ENCODE measurements at places on chromosomes 12 and 14.
A peak's percentile ranks its signal among the peaks of the same experiment; 100 is the strongest.

GRCh38 chr14:97414718-97415098 is 617.5 kb downstream of the VRK1 start:
- no peak for DNase-seq

DNA sequence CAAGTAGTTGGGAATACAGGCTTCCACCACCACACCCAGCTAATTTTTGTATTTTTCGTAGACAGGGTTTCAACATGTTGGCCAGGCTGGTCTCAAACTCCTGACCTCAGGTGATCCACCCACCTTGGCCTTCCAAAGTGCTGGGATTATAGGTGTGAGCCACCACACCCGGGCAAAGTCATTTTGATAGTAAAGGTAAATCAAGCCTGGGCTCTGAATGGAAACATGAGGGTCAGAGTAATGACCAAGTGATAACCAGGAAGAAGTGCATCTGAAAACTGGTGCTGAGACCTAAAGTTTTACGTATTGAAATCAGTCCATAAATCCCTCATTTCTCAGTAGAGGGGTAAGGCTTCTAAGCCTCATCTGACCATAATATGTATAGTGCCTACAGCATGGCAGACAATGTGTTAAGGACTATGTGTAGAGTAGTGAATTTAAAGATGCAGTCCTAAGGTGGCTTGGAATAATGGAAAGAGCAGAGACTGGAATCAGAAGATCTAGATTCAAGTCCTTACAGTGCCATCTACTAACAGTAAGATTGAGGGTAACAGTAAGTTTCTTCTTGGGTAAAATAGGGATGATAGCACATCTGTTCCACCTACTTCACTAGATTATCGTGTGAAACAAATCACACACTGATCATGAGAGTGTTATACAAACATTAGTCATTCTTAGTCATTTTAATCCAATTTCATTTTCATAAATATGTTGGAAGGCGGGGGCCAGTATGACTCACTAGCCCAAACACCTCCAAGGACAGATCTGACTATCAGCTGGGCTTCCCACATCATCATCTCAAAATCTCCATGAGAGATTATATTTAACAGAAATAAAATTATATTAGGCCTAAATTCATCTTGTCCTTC is 11.2 kb downstream of the MAP4K5 start:
- no peak for DNase-seq

GRCh38 chr12:110249105-110249504 is 31.9 kb upstream of the ATP2A2 start:
- no peak for DNase-seq

GRCh38 chr14:22854963-22855724 is 16.4 kb upstream of the LRP10 start:
- DNase-seq: no peak

GRCh38 chr12:46522071-46522470 is 149.5 kb upstream of the SLC38A2 start:
- DNase-seq: peak; percentile 50

- no peak for DNase-seq
Measured at GRCh38 chr14:76250302-76250701, 98.6 kb downstream of the GPATCH2L start.

GRCh38 chr14:47328376-47328775 is 347.0 kb downstream of the MDGA2 start:
- no peak for DNase-seq

GRCh38 chr12:106282457-106283097 is 20.0 kb upstream of the TCP11L2 start:
- DNase-seq: no peak

- DNase-seq: no peak
Measured at GRCh38 chr14:75170772-75171171, 5.6 kb downstream of the TMED10 start.

- no peak for DNase-seq
Measured at GRCh38 chr12:108724054-108724889, 7.0 kb downstream of the CORO1C start.

GRCh38 chr12:24754690-24755638 is 193.9 kb downstream of the BCAT1 start:
- peak; percentile 66 for DNase-seq

DNA sequence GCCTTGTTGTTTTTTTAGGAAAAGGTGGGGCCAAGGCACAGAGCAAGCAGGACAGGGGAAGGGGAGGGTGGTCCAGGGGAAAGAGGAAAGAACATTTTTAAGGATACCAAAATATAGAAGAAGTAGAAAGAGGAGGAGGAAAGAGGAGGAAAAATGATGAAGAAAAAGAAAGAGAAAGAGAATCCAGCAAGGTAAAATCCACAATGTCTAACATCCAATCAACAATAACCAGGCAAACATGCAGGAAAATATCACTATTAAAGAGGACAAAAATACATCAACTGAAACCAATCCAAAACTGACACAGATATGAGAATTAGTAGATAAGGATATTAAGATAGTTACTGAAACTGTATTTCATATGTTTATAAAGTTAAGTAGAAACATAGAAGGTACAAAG is 7.0 kb upstream of the TMEM120B start:
- no peak for DNase-seq

- DNase-seq: no peak
Measured at GRCh38 chr14:58961045-58961731, 227.3 kb upstream of the DAAM1 start.

DNA sequence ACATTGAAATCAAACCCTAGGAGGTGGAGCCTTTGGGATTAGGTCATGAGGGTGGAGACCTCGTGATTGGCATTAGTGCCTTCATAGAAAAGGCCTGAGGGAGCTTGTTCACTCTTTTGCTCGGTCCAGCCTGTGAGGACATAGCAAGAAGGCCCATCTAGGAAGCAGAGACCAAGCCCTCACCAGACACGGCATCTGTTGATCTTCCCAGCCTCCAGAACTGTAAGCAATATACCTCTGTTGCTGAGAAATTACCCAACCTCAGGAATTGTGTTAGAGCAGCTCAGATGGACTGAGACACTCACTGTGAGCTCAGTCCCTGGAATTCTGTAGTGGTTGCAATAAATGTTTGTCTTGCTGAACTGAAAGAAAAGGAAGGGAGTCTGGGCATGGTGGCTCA is 116.2 kb upstream of the MAP1LC3B2 start:
- no peak for DNase-seq

- DNase-seq: no peak
Measured at GRCh38 chr12:57460468-57460784, 841 bp downstream of the GLI1 start.

- no peak for DNase-seq
Measured at GRCh38 chr12:127570793-127571360, 696.1 kb upstream of the TMEM132C start.

GRCh38 chr12:95118788-95119179 is 45.4 kb upstream of the NR2C1 start:
- no peak for DNase-seq

- no peak for DNase-seq
Measured at GRCh38 chr12:9706086-9706685, 26.7 kb downstream of the CLECL1 start.

DNA sequence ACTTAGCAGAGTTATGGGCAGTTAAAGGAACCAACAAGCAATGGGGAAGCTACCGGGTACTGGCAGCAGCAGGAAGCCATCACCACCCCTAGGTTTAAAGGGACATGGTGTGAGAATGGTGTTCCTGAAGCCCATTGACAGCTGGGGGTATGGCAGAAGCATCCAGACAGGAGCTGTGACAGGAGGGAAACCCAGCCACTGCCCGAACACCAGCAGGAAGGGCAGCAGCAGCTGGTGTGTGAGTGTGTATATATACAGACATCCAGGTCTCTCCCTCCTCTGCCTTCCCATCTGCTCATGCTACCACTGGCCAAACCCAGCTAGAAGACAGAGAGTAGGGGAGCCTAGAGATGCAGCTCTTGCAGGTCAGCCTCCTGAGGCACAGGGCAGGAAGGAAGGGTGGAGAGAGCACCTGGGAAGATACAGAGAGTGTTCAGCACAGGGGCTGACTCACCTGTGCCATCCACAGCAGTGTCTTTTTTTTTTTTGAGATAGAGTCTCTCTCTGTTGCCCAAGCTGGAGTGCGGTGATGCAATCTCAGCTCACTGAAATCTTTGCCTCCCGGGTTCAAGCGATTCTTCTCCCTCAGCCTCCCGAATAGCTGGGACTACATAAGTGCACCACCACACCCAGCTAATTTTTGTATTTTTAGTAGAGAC is 9.2 kb upstream of the ADCK1 start:
- no peak for DNase-seq

DNA sequence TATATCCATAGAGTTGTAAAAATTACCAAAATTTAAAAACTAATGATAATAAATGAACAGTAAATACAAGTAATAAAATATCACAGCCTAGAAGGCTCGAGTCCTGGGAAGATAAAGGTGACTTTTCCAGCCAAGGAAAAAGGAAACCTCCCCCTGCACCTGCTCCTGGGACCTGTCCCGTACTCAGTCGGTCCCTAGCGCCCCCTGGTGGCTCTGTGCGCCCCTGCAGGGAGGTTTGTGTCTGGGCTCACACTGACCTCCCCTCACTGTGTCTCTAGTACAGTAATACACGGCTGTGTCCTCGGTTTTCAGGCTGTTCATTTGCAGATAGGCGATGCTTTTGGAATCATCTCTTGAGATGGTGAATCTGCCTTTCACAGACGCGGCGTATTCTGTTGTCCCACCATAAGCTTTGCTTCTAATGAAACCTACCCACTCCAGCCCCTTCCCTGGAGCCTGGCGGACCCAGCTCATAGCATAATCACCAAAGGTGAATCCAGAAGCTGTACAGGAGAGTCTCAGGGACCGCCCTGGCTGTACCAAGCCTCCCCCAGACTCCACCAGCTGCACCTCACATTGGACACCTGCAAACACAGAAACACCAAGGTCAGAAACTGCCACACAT is 1030.4 kb downstream of the TMEM121 start:
- DNase-seq: no peak

GRCh38 chr12:10967409-10967808 is 19.3 kb downstream of the TAS2R50 start:
- peak; percentile 69 for DNase-seq

DNA sequence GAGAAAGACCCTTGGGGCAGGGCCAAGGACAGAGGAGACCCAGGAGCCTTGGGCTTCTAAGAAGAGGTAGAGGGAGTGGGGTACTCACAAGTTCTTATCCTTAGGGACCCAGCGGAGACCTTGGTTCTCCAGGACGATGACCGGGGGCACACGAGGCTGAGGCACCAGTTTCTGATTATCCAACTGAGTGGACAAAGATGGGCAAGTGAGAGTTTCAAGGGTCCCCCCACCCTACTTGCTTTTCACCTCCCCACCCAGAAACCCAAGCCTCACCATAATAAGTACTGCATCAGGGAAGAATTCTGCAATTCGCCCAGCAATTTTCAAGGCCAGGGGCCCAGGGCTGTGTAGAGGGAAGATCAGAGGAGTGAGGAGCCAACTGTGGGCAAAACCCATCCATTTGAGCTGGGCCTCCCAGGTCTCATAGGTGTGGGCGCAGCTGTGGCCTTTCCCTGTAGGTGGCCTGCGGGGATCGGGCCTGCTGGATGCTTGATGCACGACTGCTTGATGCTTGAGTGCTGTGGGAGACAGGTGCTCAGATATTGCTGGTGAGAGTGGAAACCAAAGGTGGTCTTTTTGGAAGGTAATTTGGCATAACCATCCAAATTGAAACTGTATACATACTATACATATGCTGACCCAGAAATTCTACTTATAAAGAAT is 2.0 kb downstream of the EMC9 start:
- DNase-seq: no peak

- DNase-seq: no peak
Measured at GRCh38 chr12:54991161-54991990, 6.8 kb upstream of the TESPA1 start.

DNA sequence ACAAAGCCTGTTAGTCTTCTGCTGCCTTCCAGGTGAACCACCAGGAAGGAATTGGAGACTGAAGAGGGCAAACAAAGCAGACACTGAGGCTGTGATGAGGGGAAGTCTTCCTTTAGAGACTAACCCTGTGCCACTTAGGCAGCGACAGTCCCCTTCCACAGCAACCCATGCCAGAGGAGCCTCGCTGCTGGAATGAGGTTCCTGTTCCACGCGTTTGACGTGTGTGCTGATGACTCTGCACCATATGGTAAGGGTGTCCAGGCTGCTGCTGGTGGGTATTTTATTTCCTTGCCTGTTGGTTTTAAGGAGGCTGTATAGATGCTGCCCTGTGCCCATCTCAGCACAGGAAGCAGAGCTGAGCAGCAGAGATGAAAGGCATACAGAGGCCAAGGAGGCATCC is 361.9 kb upstream of the FKBP4 start:
- no peak for DNase-seq

DNA sequence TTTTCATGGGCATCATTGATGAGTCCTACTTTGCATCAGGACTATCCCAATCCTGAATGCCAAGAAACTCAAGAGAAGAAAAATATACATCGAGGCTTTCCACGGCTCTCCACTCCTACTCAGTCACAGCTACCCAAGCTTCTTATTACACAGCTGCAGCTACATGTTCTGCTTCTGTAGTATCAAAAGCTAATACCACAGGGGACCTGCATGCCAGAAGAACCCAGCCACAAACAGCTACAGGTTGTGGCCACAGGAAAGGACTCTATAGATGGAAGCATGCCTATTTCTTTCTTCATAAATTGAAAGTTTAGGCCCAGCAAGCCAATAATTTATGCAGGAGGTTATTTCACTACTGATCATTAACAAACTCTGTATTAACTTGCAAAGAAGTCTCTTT is 209.7 kb upstream of the EGLN3 start:
- no peak for DNase-seq

GRCh38 chr12:55711786-55712553 is 3.9 kb upstream of the BLOC1S1 start:
- no peak for DNase-seq

DNA sequence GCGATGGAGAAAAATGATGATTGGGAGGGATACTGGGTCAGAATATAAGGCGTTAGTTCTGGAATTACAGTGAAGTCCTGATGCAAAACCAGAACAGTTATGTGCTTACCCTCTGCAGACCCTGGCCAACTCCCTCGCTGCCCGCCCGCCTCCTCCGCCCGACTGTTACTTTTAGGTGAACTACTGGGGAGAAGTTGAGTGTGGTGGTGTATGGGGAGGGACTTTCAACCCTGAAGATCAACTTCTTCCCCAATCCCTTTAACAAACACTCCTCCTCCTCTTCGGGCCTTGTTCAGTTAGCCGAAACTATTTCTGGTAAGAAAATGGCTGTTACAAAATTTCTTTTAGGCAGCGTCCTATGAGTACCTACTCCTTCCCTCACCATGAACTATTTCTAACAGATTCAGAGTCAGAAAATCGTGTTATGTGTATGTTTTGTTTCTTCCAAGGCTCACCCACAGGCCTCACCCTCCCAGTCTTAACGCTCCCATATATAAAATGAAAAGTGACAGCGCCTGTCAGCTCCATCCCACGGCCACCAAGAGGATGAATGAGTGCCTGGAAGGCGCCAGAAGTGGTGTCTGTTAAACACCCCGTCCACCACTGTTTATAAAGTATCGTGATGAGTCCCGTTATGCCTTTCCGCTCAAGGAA is 1.3 kb downstream of the FBXO33 start:
- DNase-seq: no peak

GRCh38 chr12:96195845-96196451 is 1.8 kb downstream of the ELK3 start:
- no peak for DNase-seq

- DNase-seq: no peak
Measured at GRCh38 chr12:15644700-15645099, 144.5 kb downstream of the EPS8 start.

Data from fibroblast of skin of left quadriceps (primary cell).